ENCODE measurements at places on chromosomes 2 and 18.

DNA sequence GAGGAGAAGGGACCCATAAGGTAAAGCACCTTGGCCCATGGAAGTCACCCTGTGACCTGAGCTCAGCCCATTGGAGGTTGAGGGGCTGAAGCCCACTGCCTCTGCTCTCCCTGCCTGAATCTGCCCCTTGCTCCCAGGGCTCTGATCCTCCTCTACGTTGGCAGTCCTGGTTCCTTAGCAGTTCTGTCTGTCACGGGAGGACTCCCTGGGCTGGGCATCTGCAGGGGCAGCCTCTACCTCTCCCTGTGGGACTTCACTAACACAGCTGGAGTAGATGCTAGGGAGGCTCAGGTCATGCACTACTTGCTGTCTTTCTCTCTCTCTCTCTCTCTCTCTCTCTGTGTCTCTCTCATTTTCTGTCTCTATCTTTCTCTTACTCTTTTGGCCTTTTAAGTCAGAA is 8.7 kb downstream of the GYPC start:
- DNase-seq = no peak

GRCh38 chr18:44837482-44838180 is 156.9 kb downstream of the SETBP1 start:
- no peak for DNase-seq

DNA sequence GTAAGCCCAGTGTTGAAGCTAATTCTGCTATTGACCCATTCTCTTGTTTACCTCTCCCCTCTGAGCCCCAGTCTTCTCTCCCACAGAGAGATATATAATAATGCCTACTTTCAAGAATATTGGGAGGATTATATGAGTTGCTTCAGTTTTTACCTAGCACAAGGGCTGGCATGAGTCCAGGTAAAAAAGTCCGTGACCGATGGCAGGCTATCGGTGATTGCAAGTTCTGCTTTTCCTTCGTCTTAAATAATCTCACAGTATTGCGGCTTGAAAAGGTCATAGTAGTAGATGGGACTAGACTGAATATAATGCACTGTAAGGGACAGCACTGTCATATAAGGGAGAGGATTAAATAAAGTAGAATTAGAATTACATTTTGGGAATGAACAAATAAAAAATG is 77.6 kb downstream of the KIF5C start:
- no peak for DNase-seq

DNA sequence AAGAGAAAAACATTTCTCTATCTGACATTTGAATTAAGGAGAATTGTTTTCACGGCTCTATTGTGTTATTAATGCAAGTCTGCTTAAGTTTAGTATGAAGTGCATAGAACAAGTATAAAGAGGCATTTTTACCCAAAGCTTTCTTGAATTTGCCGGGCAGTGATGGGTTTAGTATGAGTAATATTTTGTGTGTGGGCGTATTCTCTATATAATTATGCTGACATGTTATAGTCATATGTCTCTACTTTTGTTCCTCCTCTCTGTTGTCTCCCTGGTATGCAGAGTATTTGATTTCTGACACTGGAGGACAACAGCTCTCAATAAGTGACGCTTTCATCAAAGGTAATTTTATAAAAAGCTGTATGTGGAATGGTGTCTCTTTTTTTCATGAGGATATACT is 45.9 kb downstream of the PIKFYVE start:
- DNase-seq = no peak

DNA sequence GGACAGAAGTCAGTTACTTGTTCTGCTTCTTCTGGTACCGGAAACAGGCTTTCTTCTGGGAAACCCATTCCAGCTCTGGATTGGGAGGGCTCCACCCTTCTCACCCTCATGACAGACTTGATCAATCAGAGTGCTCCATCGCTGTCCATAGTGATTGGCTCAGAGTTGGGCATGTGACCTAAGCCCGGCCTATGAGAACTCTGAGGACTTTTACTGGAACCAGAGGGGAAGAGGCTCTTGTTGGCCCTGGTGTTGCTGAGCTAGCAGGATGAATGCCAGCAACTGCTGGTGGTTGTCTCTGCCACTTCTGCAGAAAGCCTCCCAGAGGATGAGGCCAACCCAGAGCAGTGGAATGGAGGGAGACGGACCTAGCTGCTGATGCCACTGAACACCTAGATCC is 33.3 kb downstream of the TMEM37 start:
- no peak for DNase-seq

- no peak for DNase-seq
Measured at GRCh38 chr2:12488352-12489318, 228.1 kb upstream of the TRIB2 start.

DNA sequence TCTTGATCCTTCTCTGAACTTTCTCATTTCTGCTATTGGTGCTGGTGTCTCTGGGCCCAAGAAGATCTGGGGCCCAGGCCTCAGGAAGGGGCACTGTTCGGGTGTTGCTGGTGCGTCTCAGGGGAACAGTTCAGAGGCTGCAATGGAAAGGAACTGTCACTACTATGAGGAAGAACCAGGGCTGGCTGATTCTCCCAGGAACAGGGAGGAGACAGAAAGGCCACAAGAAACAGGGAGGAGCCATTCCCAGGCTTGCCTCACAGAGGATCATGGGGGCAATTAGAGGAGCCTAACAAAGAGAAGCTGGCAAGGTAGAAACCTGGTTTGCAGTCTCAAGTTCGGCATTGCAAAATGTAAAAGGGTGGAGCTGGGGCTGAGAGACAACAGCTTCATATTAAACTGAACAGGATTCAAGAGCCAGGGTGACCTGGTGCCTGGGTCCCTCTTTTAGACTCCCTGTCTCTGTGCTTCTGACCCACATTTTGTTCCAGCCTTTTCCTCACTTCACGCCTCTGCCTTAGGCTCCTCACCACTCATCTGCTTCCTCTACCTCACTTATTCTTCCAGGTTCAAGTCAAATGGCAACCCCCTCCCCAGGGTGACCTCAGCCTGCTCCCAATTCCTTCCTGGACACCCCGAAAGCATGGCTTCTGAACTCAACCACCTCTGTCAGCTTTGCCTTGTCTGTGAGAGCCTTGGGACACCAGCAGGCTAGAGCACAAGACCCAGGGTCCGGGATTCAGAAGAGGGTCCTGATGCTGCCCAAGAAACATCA is 58.4 kb downstream of the GYPC start:
- DNase-seq = no peak

DNA sequence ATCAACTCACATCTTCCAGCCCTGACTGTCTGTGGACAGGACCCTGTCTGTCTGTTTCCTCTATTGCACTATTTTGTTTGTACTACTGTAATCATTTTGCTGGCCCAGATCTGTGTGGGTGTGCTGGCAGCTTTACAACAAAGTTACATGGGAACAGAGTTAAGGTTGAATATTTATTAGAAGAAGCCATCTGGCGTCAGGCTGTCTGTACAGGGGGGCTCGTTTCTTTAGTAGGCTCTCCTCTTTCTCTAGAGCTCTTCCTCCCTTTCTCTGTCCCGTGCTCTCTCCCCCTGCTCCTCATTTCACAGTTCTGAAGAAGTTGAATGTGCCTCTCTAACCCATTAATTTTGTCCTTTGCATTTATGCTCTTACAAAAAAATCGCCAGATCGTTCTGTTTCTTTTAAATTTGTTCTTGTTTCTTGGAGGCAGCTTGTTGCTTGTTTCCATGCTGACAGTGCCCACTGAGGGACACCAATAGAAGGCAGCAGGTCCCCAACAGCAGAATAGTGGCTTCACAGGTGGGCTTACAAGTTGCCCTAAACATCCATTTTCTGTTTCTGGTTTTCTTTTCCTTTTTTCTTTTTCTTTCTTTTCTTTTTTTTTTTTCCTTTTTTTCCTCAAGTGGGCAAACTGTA is 315.2 kb upstream of the ZEB2 start:
- DNase-seq = peak; percentile 55

DNA sequence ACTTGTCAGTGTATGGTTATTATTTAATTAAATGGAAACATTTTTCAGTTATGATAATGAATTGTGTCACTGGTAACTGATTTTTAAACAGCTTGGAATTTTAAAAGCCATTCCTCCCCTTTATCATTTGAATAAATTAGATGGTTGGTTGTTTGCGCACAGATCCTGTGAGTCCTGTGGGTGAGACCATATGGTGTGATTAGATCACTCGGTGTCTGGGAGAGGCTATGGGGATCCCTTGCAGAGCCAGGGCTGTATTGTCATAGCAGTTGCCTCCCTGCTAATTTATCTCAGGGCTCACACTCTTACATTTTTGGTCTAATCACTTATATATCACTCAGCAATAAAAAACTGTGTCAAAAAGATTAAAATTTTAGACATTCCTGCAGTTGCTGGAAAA is 133.5 kb downstream of the ASXL3 start:
- peak; percentile 81 for DNase-seq

- DNase-seq = no peak
Measured at GRCh38 chr2:232447091-232447620, 8.8 kb upstream of the ALPI start.

DNA sequence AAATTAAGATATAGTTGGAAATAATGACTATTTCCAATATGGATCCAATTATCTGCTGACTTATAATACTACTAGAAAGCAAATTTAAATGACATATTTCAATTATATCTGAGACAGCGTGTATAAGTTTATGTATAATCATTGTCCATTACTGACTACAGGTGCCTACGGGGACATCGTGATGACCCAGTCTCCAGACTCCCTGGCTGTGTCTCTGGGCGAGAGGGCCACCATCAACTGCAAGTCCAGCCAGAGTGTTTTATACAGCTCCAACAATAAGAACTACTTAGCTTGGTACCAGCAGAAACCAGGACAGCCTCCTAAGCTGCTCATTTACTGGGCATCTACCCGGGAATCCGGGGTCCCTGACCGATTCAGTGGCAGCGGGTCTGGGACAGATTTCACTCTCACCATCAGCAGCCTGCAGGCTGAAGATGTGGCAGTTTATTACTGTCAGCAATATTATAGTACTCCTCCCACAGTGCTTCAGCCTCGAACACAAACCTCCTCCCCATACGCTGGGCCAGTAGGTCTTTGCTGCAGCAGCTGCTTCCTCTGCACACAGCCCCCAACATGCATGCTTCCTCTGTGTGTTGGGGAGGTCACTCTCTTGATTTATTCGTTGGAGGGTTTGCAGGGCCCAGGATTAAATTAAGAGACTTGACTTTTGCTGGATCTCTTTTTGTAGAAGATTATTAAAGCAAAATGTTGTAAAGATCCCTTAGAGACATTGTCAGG is 194.4 kb downstream of the RPIA start:
- no peak for DNase-seq

DNA sequence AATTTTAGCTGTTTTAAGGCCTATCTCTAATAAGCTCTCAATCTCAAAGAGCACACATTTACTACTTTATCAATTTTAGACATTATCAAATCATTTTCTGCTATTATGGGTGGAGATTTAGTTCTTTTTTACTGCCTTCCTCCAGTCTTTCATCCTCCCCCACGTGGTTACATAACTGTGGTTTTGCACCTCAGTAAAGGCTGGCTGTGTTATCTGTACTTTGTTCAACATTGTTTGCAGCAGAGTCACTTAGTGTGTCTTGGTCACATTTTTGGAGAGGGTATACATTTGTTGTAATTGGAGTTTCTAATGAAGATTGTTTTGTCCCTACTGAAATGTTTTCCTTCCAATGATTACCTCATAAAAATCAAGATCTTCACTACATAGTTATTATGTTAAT is 549.6 kb upstream of the CELF4 start:
- DNase-seq = no peak

GRCh38 chr18:79260023-79260422 is 135.7 kb upstream of the NFATC1 start:
- no peak for DNase-seq

- DNase-seq = no peak
Measured at GRCh38 chr18:74567822-74568221, 29.8 kb upstream of the ZNF407 start.

DNA sequence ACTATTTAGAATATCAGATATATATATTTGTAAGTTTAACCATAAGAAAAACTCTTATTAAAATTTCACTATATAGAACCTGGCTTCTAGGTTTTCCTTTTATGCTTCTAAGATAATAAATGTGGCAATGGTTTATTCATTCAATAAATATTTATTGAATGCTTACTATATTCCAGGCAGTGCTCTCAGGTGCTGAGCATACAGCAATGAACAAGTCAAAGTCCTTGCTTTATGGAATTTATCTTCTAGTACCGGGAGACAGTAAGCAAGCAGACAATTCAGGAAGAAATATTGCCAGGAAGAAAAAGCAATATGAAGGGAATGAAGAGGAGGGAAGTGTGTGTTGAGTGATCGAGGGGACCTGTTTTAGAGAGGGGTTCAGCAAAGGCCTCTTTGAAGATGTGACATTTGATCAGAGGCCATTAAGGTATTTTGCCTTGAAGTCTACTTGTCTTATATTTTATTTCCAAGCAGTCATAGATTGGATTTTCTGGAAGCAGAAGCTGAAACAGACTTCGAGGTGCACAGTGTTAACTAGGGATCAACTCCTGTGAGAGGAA is 94.5 kb upstream of the LYPD6 start:
- no peak for DNase-seq

DNA sequence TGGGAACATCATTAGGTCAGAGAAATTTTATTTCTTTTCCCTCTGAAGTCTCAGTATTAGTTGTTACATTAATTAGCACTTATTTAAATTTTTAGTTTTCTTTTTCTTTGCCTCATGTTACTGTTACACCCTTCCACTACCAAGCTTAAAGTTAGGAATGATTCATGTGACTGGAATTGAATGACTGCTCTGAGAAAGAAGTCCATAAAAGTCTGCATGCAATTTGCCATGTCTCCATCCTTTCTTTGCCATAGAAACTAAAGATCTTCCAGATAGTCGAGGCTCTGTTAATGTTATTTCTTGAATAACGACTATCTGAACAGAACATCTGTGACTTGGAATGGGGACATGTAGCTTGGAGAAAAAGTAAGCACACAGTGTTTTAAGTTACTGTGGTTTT is 1269.8 kb upstream of the PIK3C3 start:
- DNase-seq = no peak

- DNase-seq = no peak
Measured at GRCh38 chr2:6924924-6925409, 7.8 kb downstream of the RNF144A start.

DNA sequence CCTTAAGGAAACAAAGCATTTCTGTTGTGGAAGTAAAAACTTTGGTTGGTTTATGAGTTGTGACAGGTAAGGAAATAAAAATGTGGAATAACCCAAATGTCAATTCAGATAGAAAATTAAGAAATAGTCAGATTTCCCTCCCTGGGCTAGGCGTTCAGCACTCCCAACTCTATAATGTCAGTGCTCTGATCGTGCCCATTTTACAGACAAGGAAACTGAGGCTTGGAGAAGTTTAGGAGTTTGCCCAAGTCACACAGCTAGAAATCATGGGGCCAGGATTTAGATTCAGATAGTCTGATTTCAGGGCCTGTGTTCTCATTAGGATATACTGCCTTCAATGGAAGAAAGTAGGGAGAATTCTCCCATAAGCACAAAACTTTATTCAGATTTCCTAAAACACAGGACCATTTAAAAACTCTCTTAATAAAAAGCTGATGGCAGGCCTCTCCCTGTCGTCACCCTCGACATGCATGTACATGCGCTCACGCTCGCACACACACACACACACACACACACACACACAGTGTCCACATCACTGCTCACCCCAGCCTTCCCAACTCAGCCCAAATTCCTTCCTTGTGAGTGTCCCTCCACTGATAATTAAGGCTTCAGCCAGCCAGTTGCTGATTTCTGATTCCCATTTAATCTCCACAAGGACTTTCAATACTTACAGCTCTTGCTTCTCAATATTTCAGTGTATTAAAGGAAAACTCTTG is 49.1 kb upstream of the SLC14A2 start:
- DNase-seq = no peak

- peak; percentile 1 for DNase-seq
Measured at GRCh38 chr18:21914739-21915319, 174.2 kb downstream of the MIB1 start.

GRCh38 chr18:67672155-67672554 is 155.6 kb upstream of the DSEL start:
- DNase-seq = no peak
